ENCODE measurements at places on chromosomes 3 and 15. TPM values are rescaled to one million over a fixed set of nuclear protein-coding genes. Genes with fewer than 3 reads are reported as not detected.

Gene GRAMD1C
- 0.46 TPM for total RNA-seq

Gene DNASE1L3
- 0.08 TPM for total RNA-seq

Gene ASB14
- not detected for total RNA-seq

Gene PEX5L
- total RNA-seq, result not detected

Gene TUSC7
- not detected for total RNA-seq

Gene NR1I2
- total RNA-seq, result not detected

Gene LYZL4
- not detected for total RNA-seq

Gene EAF2
- 1.7 TPM for total RNA-seq

Gene TMCO5A
- total RNA-seq, result not detected

Gene FES
- total RNA-seq, result 0.58 TPM

Gene PAQR5
- total RNA-seq, result 93.4 TPM

Gene TMEM40
- 0.28 TPM for total RNA-seq

Gene OR5K2
- total RNA-seq, result not detected

Gene EFCAB12
- 1.0 TPM for total RNA-seq

Gene CCR4
- total RNA-seq, result 0.03 TPM

Gene TRH
- not detected for total RNA-seq

Gene SYNPR
- total RNA-seq, result not detected

Gene CCDC39
- not detected for total RNA-seq

Gene ZNF385D
- total RNA-seq, result not detected

Gene SNX22
- 1.2 TPM for total RNA-seq

Gene FOXP1
- 9.2 TPM for total RNA-seq
